Left renal cortex interstitium (tissue), 4 donors: ENCODE measurements at places on chromosomes 7 and 10.

GRCh38 chr10:19775296-19775695 is 40.9 kb upstream of the PLXDC2 start:
- no peak for DNase-seq

DNA sequence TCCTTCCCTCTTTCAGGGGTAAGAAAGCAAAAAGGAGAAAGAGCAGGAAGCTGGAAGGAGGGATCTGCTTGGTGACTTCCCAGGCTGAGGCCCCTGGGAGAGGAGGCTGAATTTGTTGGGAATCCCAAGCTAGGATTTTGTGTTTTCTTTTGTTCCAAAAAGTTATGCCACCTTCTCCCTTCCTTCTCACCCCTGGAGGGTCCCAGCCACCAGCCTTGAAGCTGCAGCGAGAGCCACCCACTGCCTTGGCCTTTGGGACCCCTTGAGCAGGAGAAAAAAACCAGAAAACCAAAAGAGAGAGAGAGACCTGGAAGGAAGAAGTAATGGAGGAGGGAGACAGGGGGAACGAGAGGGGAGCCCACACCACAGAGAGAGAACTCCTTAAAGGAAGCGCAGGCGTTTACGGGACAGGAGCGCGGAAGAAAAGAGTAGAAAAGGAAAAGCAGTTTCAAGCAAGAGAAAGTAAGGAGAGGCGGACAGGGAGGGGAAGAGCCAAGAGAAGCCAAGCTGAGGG is 7.2 kb downstream of the VAX1 start:
- no peak for DNase-seq

GRCh38 chr7:28432105-28432504 is 19.8 kb downstream of the CREB5 start:
- DNase-seq = no peak

GRCh38 chr7:45921699-45922519 is 837 bp upstream of the IGFBP3 start:
- DNase-seq = no peak

- DNase-seq = no peak
These were observed 903.8 kb downstream of the TYW1 start for GRCh38 chr7:67900456-67900855.

DNA sequence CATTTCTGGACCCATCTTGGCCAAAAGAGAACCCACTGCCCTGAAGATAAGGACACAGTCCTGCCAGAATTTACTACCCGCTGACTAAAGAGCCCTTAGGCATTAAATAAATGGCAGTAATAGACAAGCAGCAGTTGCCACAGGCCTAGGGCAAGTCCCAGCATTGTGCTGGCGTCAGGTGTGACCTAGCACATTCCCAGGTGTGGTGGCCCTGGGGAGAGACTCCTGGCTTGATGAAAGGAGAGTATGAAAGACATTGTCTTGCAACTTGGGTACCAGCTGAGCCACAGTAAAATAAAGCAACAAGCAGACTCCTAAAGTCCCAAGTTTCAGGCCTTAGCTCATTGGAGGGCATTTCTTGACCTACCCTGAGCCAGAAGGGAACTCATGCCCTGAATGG is 715.7 kb upstream of the SORCS1 start:
- no peak for DNase-seq

DNA sequence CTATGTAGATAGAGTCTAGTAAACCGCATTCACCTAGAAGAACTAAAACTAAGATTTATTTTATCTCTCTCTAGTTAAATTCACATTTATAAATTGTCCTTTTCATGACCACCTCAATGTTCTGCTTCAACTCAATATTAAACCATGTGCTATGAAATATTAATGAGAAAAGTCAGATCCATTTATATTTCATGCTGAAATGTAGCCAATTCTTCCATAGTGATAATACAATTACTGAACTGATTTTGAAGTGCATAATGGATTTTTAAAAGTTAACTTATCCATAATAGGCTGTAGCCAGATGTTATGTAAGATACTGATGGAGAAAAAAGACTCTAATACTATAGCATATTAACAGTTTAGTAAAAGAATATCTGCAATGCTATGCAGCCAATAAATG is 479.7 kb upstream of the PCDH15 start:
- DNase-seq = no peak

GRCh38 chr7:75982306-75983064 is 11.9 kb downstream of the TMEM120A start:
- no peak for DNase-seq

- DNase-seq = no peak
These were observed 38.8 kb downstream of the TMEM270 start for GRCh38 chr7:73899731-73900142.

DNA sequence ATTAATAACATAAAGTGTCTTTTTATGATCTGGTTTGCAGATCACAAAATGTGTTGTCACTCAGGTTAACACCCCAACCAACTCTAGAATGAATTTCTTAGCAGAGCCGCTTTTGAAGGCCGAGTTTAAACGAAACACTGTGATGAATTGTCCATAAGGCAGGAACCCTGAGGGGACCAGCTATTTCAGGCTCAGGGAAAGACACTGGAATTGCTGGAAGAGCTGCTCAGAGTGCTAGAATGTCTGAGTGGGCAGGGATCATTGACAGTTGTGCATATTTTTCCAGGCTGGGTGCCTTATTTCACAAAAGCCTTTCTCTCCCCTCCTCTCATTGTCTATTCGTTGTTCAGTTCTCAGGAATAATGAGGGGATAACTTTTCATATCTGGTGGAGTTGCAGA is 68.7 kb upstream of the PRKG1 start:
- no peak for DNase-seq

DNA sequence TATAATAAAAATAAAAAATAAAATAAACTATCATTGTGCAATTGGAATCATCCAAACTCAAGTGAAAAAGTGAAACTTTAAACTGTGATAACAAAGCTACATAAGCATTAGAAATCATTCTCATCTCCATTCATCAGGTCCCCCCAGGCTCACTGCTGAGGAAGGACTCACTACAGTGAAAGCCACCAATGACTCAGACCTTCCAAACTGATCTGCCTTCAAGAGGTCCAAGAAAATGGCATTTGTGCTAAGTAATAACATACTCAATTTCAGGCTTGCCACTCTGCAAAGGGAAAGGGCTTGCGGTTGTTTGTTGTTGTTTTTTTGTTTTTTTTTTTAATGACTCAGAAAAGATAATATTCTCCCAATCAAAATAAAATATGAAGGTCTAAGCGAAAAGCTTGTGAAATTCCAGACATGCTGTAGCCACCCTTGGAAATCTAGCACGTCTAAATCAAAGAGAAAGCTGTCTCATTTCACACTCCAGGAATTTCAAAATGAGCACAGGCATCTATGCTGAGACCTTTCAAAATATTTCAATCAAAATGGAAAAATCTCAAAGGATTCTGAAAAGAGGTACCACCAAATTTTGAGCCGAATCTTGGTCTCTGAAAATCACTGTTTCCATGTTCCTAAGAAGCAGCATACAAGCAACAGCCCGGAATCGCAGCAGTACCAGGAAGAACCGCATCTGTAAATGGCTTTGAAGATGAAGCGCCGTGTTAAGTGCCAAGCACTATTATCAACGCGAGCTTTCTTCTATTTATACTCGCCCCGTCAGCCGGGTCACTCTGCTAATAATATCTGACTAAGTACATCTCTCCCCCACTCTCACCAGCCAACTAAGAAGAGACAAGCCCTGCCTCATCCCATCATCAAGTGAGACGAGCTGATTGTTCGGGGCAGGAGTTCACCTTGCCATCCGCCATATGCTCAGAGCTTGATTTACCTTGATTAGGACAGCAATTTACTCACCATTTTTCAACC is 13.5 kb downstream of the SFMBT2 start:
- DNase-seq = no peak

- DNase-seq = peak; percentile 24
These were observed 28.6 kb downstream of the PDSS1 start for GRCh38 chr10:26725837-26726727.

GRCh38 chr7:25456467-25457171 is 228.3 kb upstream of the NPVF start:
- no peak for DNase-seq

DNA sequence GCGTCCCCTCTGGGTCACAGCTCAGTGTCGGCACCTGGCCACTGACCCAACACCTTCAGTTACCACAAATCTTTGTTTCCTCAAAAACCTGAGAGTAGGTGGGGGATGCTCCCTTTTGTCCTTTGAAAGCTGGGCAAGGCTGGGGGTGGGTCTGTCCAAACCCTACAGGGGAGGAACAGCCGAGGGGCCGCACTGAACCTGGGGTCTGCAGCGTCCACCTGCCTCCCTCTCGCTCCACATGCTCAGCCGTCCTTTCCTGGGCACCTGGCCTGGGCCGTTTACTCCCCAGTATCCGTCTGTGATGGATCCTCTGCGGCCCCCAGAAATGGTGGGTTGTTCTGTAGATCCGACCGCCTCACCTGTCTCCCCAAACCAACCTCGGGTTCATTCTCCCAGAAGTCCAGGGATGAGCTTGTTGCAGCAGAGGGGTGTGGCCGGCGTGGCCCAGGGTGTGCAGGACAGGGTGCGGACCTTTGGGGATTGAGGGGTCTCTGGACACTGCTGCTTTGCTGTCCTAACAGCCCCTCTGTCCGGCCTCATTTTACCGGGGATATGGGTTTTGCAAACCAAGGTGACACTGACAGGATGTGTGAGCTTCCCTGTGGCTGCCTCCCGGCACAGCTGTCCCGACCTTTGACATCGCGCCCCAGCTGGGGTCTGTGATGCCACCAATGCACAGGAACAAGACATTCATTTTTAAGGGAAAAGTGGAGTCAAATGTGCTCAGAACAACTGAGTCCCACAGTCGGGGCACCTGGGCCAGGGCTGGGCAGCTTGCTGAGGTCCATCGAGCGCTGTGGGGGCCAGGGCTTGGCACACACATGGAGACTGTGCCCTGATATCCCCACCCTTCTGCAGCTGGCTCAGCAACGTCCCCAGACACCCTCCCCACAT is 115.9 kb downstream of the VIPR2 start:
- DNase-seq = no peak

DNA sequence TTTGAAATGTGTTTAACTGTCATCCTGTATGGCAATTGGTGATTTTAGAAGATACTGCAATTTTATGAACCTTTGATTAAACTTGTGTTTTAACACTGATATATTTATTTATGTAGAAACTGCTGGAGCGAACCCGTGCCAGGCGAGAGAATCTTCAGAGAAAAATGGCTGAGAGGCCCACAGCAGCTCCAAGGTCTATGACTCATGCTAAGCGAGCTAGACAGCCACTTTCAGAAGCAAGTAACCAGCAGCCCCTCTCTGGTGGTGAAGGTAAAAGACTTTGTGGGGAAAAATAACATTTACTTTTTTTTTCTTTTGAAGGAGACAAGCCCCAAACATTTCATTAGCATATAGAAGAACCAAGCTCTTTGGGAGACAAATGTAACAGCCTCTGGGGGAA is 6.5 kb downstream of the ANLN start:
- no peak for DNase-seq

DNA sequence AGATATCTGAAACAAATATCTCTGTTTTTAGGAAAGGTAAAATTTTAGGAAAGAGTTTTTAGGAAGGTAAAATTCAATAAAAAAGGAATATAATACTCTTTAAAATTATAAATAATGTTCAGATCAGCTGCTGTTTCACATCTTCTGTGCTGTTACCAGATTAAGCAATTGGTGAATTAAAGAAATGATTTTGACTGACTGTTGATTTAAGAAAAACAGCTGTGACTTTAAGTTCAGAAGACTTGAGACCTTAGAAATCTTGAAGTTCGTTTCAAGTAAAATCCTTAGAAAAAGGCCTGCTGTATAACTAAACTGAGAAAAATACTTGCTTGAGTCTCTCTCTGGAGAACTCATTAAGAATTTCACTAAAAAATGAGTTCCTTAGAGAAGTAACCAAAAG is 250.6 kb downstream of the DOCK4 start:
- DNase-seq = no peak

DNA sequence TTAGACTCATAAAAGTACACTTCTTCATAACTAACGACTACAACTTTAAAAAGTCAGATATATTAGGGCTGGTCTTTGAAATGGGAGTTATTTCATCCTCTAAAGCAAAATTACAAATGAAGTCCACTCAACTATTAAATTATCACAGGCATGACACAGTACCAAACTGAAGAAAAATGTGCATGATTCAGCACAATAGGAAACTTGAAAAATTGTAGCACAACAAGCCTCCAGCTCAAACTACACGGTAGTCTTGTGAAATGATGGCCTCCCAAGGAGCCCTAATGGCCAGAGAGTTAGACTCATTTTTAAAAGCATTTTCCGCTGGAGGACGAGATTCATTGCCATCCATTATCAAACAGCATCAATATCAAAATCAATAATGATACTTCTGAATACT is 76.4 kb downstream of the MAGI2 start:
- DNase-seq = no peak

- no peak for DNase-seq
These were observed 95.5 kb upstream of the FAM20C start for GRCh38 chr7:96861-97260.

GRCh38 chr7:1733206-1733907 is 63.3 kb downstream of the ELFN1 start:
- no peak for DNase-seq

- no peak for DNase-seq
These were observed 973 bp downstream of the CAMK1D start for GRCh38 chr10:12350167-12350872.

DNA sequence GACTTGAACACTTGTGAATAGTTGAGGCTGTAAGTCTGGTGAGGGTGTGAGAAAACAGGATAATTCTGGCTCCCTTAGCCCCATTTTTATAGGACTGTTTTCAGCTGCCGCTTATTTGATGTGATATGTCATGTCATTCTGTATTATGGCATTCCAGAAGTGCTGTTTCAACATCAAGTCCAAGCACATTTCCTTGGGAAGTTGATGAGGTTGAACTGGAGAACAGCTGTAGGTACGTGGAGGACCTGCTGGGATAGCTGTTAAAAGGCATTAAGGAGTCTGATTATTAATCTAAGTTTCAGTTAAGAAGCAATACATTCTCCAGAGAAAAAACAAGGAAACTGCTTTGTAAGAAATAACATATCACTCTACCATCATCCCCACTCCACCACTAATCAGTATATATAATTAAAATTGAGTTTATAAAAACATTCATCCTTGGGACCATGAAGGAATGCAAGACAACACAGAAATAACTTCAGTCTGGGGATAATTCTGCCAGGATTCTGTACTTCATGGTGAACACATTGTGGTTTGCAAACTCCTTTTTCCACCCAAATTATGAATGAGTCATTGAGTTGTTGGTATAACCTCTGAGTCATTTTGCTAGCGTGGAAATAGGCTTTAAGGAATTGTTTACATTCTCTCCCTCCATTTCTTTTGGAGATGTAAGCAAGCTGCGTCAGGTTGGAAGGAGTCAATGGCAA is 39.9 kb upstream of the TMEM229A start:
- no peak for DNase-seq

- no peak for DNase-seq
These were observed 136.0 kb downstream of the GALNT17 start for GRCh38 chr7:71267734-71268469.

- DNase-seq = no peak
These were observed 45.5 kb upstream of the RHOBTB1 start for GRCh38 chr10:60989400-60989876.

GRCh38 chr7:134852625-134853024 is 73.2 kb downstream of the CALD1 start:
- no peak for DNase-seq

- no peak for DNase-seq
These were observed 111.3 kb upstream of the ASAH2 start for GRCh38 chr10:50362547-50363125.
